H7 (cell line): ENCODE measurements at places on chromosomes 1 and 21. TPM values are rescaled to one million over a fixed set of nuclear protein-coding genes. Genes with fewer than 3 reads are reported as not detected.

DNA sequence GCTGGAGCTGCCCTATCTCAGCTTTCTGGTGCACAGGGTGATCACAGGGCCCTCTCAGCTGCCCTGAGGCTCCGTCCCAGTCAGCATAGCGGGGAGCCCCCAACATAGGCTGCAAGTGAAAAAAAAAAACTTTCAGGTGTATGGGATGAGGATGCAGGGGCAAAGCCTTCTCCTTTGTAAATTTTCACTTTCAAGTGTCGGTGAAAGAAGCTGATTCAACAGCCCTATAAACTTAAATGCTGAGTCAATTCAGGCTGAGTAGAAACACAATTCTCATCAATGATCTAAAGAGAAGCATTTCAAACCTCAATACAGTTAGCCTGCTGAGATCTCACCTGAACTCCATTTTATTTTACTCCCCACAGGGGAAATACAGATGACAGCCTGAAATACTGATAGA, 171.2 kb downstream of the SEC16B start:
- DNase-seq: no peak

GRCh38 chr1:93556291-93556690, 108.4 kb downstream of the FNBP1L start:
- DNase-seq: no peak

- peak; percentile 36 for DNase-seq
Observed at GRCh38 chr1:99004861-99005442, at the start of gene PLPPR5. Gene PLPPR5 (minus strand): TSS chr1:99004861. CDS start chr1:99004671, 190 bp downstream.

- no peak for DNase-seq
Observed at GRCh38 chr1:94384485-94385265, 33.5 kb upstream of the ABCD3 start.

- no peak for DNase-seq
Observed at GRCh38 chr1:161421456-161421855, 53.8 kb upstream of the CFAP126 start.

GRCh38 chr1:115982400-115982799, 6.1 kb downstream of the SLC22A15 start:
- DNase-seq: no peak

DNA sequence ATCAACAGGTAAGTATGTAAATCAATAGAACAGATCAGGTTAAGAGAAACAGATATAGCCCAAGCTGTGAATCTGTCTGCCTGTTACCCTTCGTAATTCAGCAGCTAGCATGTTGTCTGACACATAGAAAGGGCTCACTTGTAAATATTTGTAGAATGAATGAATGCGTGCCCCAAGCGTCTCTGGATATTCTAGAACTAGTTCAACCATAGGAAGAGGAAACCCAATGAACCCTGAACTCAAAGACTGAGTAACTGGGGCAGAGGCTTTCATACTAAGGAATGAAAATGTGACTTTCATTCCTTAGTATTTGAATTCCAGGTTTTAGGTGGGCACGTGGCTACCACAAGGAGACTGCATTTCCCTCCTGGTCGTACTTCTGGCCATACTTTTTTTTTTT, 60.1 kb upstream of the SMYD2 start:
- no peak for DNase-seq

GRCh38 chr1:107870696-107871095, 94.3 kb downstream of the VAV3 start:
- DNase-seq: no peak

- DNase-seq: no peak
Observed at GRCh38 chr1:239982762-239983161, 108.9 kb upstream of the FMN2 start.

DNA sequence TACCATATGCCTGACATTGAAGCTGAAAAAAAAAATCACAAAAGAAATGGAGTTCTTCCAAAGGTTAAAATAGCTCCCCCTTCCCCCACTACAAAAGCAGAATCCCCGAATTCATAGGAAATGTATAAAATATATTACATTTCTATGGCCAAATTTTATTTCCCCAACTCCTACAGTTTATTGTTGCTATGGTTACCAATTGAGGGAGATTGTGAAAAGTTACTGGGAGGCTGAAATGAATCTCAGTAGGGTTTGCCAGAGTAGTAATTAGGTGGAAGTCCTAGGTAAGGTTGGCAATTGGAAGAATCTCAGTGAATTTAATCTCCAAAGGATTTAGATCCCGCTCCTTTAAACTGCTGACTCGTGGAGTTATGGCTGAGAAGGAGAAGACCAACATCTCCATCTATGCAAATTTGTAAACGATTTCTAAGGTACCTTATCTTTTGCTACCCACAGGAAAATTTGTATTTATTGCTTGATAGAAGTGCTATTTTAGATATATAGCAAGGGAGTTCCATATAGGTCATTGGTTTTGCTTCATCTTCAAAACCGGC, 282.1 kb downstream of the BACH1 start:
- DNase-seq: no peak

GRCh38 chr1:151924691-151925587, 15.6 kb upstream of the THEM4 start:
- no peak for DNase-seq

The PLEKHG5 gene
- total RNA-seq: 17.2 and 27.4 TPM in 2 replicates

The PHLDA3 gene
- total RNA-seq: 3.4 and 4.1 TPM in 2 replicates

The E2F2 gene
- 7.8 and 9.9 TPM in 2 replicates for total RNA-seq

The SLC25A34 gene
- 0.70 and 1.7 TPM in 2 replicates for total RNA-seq
